Activated CD8-positive, alpha-beta memory T cell treated with anti-CD3 and anti-CD28 coated beads, Interleukin-2, amount 10 ng/mL, durations not matched to agents 7 days and 5 days (primary cell): ENCODE measurements at places on chromosomes 3 and 15. TPM values are rescaled to one million over a fixed set of nuclear protein-coding genes. Genes with fewer than 3 reads are reported as not detected.

MORC1 gene
- total RNA-seq: not detected

PLA2G4E gene
- total RNA-seq: 0.05 TPM

EEF1AKMT4 gene
- 6.7 TPM for total RNA-seq

GRCh38 chr15:77599357-77599756 lies 33.4 kb downstream of the LINGO1 start:
- no peaks in the 10 kb centered on the region for H3K4me1 ChIP-seq
- H3K36me3 ChIP-seq: no peaks in the 10 kb centered on the region
- H3K27ac ChIP-seq: no peak overlapping the region
- peaks cover 6% of the 10 kb centered on the region for H3K27me3 ChIP-seq

CFAP44 gene
- 3.4 TPM for total RNA-seq

DNA sequence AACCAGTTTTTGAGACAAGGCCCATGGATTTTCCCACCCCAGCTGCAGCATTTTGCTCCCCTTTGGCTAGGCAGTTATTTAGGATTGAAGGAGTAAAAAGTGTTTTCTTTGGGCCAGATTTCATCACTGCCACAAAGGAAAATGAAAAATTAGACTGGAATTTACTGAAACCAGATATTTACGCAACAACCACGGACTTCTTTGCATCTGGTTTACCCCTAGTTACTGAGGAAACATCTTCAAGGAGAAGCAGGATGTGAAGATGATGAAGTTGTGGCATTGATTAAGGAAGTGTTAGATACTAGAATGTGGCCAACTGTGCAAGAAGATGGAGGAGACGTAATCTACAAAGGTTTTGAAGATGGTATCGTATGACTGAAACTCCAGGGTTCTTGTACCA lies 165.2 kb upstream of the MYRIP start:
- H3K4me1 ChIP-seq: peaks cover 4% of the 10 kb centered on the region
- H3K27ac ChIP-seq: no peak overlapping the region
- H3K4me3 ChIP-seq: no peak overlapping the region
- no peaks in the 10 kb centered on the region for H3K36me3 ChIP-seq
- no peak for DNase-seq

GRCh38 chr3:161199926-161200325 lies 21.2 kb upstream of the NMD3 start:
- H3K27me3 ChIP-seq: peaks cover 11% of the 10 kb centered on the region
- H3K4me3 ChIP-seq: no peak overlapping the region
- peaks cover under 1% of the 10 kb centered on the region for H3K36me3 ChIP-seq
- no peak for DNase-seq
- no peaks in the 10 kb centered on the region for H3K4me1 ChIP-seq

GRCh38 chr3:118116991-118117390 lies 917.7 kb downstream of the IGSF11 start:
- H3K27ac ChIP-seq: no peak overlapping the region
- no peak overlapping the region for H3K4me3 ChIP-seq
- no peaks in the 10 kb centered on the region for H3K27me3 ChIP-seq

- H3K4me3 ChIP-seq: no peak overlapping the region
- H3K27ac ChIP-seq: no peak overlapping the region
- no peak for DNase-seq
- peaks cover 7% of the 10 kb centered on the region for H3K27me3 ChIP-seq
Measured at GRCh38 chr15:69612112-69612511, 159.5 kb downstream of the RPLP1 start.

GRCh38 chr3:184439096-184439495 lies 59.2 kb downstream of the CHRD start:
- H3K4me3 ChIP-seq: no peak overlapping the region
- H3K27me3 ChIP-seq: peaks cover 11% of the 10 kb centered on the region
- H3K36me3 ChIP-seq: no peaks in the 10 kb centered on the region
- no peak for DNase-seq
- H3K4me1 ChIP-seq: peaks cover 2% of the 10 kb centered on the region

GRCh38 chr3:32623532-32623931 lies 52.9 kb upstream of the DYNC1LI1 start:
- H3K4me1 ChIP-seq: no peaks in the 10 kb centered on the region
- DNase-seq: no peak
- peaks cover 22% of the 10 kb centered on the region for H3K27me3 ChIP-seq
- no peak overlapping the region for H3K27ac ChIP-seq
- H3K4me3 ChIP-seq: no peak overlapping the region

WWTR1 gene
- 1.8 TPM for total RNA-seq

GRCh38 chr3:55895897-55896566 lies 408.9 kb upstream of the WNT5A start:
- H3K4me1 ChIP-seq: no peaks in the 10 kb centered on the region
- no peak for DNase-seq
- H3K27me3 ChIP-seq: no peaks in the 10 kb centered on the region
- no peak overlapping the region for H3K4me3 ChIP-seq
- no peak overlapping the region for H3K27ac ChIP-seq

DNA sequence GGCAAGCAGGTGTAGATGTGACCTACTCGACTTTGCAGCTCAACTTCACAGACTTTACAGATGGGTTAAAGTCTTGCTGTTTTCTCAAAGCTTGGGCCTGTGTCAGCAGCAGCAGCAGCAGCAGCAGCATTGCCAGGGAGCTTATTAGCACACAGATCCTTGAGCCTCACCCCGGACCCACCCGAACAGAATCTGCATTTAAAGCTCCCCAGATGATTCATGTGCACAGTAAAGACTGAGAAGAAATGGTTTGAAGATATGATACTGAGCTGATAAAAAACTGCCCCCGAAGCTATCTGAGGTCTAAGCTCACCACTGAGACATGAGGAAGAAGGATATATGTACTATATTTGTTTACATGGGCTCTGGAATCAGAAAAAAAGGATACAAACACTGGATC lies 231.7 kb downstream of the ARPP21 start:
- H3K36me3 ChIP-seq: no peaks in the 10 kb centered on the region
- DNase-seq: no peak
- no peaks in the 10 kb centered on the region for H3K4me1 ChIP-seq
- H3K4me3 ChIP-seq: no peak overlapping the region
- no peak overlapping the region for H3K27ac ChIP-seq

DNA sequence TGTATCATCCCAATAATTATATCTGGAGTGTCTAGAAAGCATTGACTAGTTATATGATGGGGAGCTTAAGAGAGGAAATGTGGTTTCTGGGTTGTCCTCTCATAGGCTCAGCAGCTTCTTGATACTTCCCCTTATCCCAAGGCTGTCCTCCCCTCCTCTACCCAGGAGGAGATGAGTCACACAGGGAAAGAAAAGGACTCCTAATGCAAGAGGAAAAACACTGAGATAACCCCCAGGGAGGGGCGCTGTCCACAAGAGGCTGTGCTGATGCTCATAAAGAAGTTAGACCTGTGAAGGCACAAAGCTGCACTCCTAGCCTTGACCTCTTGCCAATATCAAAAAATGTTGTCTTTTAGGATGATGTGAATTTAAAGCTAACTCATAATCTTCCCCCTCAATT lies 28.8 kb upstream of the GYG1 start:
- H3K27me3 ChIP-seq: peaks cover 13% of the 10 kb centered on the region
- no peak for DNase-seq
- peaks cover 6% of the 10 kb centered on the region for H3K4me1 ChIP-seq
- no peaks in the 10 kb centered on the region for H3K36me3 ChIP-seq

- no peaks in the 10 kb centered on the region for H3K36me3 ChIP-seq
- H3K27me3 ChIP-seq: peaks cover 4% of the 10 kb centered on the region
- H3K4me1 ChIP-seq: peaks cover 4% of the 10 kb centered on the region
- no peak overlapping the region for H3K27ac ChIP-seq
- no peak overlapping the region for H3K4me3 ChIP-seq
Measured at GRCh38 chr3:141646760-141647561, 91.1 kb upstream of the RNF7 start.
